ENCODE measurements at places on chromosomes 4 and X.

GRCh38 chr4:10273030-10273429 is 156.4 kb upstream of the WDR1 start:
- DNase-seq, result no peak

GRCh38 chr4:112120021-112120420 is 25.2 kb upstream of the FAM241A start:
- DNase-seq, result no peak

DNA sequence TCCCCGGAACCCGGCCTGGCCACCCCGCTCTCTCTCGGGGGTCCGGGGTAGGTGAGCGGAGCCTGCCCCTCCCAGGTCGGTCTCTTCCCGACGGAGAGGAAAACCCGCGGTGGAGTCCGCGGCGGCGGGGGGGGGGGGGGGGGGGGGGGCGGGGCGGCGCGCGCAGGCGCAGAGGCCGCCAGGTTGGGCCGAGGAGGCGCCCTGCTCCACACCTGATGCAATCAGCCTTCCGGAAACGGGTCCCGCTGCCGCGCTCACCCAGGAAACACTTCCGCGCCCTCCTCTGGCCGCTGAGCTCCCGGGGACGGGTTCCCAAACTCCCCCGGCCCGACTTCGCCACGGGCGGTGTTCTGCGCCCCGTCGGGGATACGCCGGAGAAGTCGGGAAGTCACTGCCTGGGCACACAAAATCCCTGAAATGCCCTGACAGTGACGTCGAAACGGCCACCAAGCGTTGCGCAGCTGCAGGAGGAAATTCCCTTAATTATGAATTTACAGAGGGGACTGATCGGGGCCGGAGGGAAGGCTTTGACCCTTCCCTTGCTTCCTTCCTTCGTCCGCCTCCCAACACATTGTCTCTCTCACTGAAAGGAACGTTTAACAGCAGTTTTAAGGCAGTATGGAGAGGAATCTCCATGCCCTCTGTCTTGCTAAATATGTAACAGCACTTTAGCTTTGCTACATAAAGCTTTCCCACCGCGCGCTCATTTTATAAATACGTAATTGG is 2.1 kb upstream of the APBB2 start:
- DNase-seq, result peak; percentile 76

DNA sequence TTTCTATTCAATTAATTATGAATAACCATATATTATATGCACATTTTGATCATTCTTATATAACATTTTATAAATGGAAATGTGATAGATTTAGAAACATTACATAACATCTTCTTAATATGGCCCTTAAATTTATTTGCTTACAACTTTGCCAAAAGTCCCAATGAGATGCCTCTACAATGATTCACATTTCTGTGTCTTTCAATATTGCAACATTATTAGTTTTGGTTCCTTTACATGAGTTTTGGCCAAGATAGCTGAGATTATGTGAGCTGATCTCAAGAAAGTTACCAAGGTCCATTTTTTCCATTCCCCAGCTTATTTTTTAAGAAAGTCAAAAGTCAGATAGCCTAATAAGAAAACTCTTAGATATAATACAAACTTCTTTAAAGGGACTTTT is 361.2 kb downstream of the PCDH7 start:
- no peak for DNase-seq

GRCh38 chr4:48041535-48042137 is 25.1 kb downstream of the NIPAL1 start:
- DNase-seq, result peak; percentile 64

- DNase-seq, result no peak
Observed at GRCh38 chrX:88355252-88355651, 391.8 kb upstream of the CPXCR1 start.

DNA sequence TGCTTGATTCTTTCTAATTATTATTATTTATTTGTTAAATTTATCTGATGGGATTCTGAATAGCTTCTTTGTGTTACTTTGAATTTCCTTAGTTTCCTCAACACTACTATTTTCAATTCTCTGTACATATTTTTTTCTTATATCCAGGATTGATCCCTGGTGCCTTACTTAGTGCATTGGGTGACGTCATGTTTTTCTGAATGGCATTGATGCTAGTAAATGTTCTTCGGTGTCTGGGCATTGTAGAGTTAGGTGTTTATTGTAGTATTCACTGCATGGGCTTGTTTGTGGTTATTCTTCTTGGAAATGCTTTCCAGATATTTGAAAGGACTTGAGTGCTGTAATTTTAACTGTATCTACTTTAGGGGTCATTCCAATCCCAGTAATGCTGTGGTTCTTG is 938.1 kb downstream of the FAM133A start:
- no peak for DNase-seq

DNA sequence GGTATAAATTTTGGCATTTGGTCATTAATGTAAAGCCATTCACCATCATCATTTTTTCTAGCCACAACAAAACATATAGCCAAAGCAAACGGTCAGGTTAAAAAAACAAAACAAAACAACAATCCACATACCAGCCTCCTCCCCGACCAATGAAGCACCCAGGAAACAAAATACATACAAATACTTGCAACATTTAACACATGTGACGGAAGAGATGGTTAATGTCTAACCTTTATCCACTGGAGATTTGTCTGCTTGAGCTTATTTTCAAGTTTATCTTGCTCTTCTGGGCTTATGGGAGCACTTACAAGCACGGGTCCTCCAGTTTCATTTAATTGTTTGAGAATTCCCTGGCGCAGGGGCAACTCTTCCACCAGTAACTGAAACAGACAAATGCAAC is 857.5 kb upstream of the FTHL17 start:
- no peak for DNase-seq

GRCh38 chr4:26028133-26028792 is 114.2 kb downstream of the SMIM20 start:
- no peak for DNase-seq

GRCh38 chr4:41327770-41328169 is 71.0 kb downstream of the UCHL1 start:
- no peak for DNase-seq

DNA sequence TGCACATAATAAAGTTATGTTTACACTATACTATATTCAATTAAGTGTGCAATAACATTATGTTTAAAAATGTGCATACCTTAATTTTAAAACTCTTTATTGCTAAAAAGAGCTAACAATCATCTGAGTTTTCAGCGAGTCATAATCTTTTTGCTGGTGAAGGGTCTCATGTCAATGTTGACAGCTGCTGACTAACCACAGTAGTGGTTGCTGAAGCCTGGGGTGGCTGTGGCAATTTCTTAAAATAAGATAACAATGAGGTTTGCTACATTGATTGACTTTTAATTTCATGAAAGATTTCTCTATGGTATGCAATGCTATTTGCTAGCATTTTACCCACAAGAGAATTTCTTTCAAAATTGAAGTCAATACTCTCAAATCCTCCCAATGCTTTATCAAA is 58.6 kb downstream of the C4orf46 start:
- no peak for DNase-seq

- no peak for DNase-seq
Observed at GRCh38 chr4:104979083-104979760, 167.5 kb upstream of the TET2 start.

DNA sequence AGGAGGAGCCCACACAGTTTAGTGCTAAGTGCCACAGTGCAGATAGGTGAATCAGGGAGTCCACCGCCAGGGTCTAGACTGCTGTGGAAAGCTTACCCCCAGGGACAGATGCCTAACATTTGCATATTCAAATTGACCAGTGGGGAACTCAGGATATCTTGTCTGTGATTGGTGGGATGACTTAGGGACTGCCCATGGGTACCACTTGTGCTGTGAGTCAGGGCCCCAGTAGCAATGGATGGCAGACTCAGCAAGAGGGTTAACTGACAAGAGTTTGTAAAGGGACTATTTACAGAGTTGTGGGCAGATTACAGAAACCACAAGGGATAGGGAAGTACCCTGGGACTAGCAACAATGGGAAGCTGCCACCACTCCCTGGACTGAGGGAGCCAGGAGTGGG is 282.1 kb downstream of the BCOR start:
- peak; percentile 35 for DNase-seq

DNA sequence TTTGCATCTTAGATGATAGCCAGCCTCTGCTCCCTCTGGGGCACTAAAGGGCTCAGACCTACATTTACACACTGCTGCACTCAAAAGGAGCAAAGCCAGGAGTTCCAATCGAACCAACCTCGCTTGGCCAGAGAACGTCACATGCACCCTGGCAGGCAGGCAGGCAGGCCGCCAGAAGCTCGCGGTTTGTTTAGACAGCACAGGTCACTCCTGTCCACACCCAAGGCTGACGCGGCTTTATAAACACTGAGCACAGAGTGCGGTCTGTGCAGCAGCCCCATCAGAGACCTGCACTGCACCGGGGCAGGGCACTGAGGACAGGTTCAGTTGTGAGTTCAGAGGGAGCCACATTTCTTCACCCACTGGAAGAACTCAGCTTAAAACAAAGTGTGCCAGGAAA is 143.9 kb downstream of the BCOR start:
- DNase-seq, result no peak

DNA sequence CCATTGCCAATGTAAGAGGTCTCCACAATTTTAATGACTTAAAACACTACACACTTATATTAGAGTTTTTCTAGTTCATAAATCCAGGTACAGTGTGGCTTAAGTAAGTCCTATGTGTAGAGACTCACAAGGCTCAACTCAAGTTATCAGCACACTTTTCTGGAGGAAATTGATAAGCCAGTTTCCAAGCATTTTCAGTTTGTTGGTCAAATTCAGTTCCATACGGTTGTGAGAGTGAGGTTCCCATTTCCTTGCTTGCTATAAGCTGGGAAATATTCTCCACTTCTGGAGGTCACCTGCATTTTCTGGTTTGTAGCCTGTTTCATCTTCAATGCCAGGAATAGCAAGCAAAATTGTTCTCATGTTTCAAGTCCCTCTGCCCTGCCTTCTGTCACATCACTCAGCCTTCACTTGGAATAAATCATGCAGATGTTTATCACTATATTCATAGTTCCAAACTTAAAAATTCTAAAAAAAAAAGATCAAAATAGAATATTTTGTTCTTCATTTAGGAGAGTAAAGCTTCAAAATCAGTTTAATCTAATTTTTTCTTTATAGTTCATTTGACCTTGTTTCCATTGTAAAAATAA is 1137.5 kb upstream of the INTU start:
- DNase-seq, result no peak

DNA sequence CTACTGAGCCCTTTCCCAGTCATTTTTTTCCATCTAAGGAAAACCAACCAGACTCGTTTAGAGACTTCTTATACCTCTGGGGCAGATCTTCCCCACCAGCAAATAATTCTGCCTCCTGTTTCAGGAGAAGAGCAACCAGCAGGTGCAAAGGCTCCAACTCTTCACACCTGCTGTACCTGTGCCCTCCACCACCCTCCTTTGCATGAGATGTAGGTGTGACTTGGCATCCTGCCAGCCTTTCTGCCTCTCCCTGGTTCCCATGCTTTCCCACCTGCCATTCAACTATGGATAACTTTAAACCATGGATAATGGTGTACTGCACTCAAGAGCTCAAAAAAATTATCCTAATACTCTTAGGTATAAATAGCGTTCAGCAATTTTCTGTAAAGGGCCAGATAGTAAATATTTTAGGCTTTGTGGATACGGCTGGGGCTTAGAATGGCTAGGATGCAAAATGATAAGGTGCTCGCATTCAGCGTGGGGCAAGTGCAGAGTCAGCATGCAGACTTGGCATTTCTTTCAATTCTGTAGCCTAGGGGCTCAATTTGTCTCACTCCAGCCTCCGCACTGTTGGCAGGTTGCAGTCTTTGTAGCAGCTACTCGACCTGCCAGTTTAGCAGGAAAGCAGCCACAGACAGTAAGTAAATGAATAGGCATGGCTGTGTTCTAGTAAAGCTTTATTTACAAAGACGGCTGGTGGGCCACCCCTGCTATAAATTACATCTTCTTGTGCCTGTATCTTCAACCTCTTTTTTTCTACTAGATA is 79.8 kb downstream of the HCCS start:
- no peak for DNase-seq

DNA sequence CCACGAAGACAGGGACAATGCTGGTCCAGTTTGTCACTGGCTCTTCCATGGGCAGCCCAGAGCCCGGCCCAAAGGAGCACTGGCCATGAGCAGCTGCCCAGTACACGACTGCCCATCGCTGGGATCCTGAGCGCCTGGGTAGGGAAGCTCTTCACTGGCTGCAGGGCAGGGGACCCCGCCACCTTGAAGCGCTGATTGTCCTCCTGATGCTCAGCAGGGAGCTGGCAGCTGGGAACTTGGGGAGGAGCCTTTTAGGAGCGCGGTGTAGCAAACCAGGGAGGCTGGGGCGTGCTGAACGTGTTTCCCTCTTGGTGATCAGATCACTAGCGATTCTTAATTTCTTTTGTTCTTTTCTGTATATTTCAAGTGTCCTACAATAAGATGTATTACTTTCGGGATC is 1.8 kb downstream of the L1CAM start:
- no peak for DNase-seq

- DNase-seq, result no peak
Observed at GRCh38 chr4:86626066-86626465, 32.0 kb downstream of the PTPN13 start.

GRCh38 chr4:88818631-88819470 is 121.2 kb upstream of the NAP1L5 start:
- DNase-seq, result peak; percentile 49

GRCh38 chr4:140158365-140159030 is 4.5 kb upstream of the MAML3 start:
- no peak for DNase-seq

DNA sequence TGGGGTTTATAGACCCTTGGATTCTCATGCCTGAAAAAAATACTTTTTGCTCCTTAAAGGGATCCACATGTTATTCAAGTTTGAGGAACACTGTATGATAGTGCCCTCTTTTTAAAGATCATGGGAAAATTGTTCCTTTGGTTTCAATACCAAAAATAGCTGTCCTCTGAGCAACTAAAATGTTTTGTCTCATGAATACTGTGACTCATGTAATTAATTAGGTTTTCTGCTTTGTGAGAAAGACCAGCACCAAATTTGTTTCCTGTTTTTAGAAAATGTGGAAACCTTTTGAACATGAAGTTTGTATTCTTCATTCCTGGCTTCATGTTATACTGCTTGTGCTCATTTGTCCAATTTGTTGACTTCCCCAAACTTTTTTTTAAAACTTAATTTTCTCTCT is 127.6 kb upstream of the SH3RF1 start:
- no peak for DNase-seq

Measured in activated T-cell treated with anti-CD3 and anti-CD28 coated beads, Interleukin-2, amount 50 U/mL, for 48 hours (primary cell).